Adrenal gland (tissue), 19 donors: ENCODE measurements at places on chromosomes 12 and 14.

GRCh38 chr14:101072531-101072930 is 169.0 kb upstream of the RTL1 start:
- peak; percentile 24 for DNase-seq

DNA sequence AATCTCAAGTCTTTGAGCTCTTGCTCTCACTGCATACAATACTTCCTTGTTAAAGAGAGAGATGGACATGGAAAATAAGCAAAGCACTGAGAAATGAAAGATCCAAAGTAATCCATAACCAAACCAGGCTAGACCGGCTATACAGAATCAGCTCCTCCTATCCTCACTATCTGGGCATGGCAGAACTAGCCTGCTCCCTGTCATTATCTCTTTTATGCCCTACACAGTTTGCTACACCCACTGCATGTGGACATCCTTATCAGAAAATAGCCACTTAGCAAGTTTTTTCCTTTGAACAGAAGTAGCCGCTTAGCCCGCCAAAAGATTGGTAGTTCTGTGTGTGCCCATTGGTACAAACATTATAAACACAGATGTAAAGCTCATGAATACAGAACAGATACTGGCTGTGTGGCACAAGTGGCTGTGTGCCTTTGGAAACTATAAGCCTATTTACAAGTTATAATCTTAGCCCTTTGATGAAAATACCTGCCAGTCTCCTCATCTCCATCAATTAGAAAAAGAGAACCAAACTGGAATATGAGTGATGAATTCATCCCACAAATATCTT is 34.7 kb downstream of the SPTB start:
- no peak for DNase-seq

- DNase-seq: no peak
Observed at GRCh38 chr14:101098177-101098576, 194.7 kb upstream of the RTL1 start.

- DNase-seq: no peak
Observed at GRCh38 chr12:24423611-24424010, 474.1 kb upstream of the SOX5 start.

GRCh38 chr12:58950739-58951100 is 30.4 kb upstream of the LRIG3 start:
- DNase-seq: no peak

- DNase-seq: no peak
Observed at GRCh38 chr12:98355322-98355721, 160.1 kb upstream of the TMPO start.

DNA sequence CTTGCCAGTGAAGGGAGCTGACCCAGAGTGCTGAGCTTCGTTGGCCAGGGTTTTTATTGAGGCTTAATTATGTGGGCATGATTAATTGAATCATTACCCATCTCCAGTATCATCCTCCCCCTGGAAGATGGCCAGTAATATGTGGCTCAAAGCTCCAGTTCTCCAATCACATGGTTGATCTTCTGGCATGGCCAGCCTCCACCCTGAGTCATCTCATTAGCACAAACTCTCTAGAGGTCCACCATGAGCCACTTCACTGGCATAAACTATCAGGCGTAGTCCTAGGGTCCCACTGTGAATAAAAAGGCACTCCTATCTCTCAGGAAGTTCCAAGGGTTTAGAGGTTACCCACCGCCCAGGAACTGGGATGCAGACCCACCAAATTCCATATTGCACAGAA is 135.0 kb downstream of the ANO6 start:
- no peak for DNase-seq

GRCh38 chr14:69317102-69317755 is 57.3 kb downstream of the GALNT16 start:
- peak; percentile 64 for DNase-seq

GRCh38 chr12:3200032-3200617 is 122.9 kb downstream of the TSPAN9 start:
- peak; percentile 50 for DNase-seq

- no peak for DNase-seq
Observed at GRCh38 chr14:72129291-72129690, 197.1 kb downstream of the RGS6 start.

DNA sequence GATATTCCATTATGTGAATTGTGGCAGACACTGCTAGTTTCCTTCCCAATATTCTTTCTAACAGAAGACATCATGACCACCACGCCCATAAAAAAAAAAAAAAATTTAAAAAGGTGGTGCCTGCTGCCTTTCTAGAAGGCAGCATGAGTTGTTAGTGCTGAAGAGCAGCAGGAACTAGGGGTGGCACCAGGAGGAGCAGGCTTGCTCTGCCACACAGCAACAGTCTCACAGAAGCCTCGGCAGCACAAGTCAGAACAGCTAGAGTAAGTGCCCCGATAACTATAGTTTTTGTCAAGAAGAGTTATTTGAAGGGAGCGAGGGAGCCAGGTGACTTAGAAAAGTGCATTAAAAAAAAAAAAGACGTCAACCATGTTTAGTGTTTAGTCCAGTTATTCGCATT is 66.4 kb upstream of the TMEM263 start:
- DNase-seq: no peak

DNA sequence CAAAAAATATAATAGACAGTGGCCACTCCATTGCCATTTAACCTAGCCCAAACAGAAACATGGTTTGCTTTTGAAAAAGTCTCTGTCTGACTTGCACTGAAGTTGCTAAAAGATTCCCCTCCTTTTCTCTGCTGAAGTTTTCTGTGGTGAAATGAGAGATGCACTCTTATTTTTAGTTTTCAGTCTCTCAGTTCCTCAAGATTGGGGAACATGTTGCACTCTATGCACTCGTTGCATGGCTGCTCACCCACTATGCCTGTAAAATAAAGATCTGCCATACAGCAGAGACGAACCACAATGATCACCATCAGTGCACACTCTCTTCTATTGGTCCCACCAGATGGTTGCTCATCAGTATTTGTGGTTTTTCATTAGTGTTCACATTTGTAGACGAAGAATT is 13.1 kb upstream of the DAAM1 start:
- no peak for DNase-seq

GRCh38 chr14:30069536-30069935 is 141.9 kb upstream of the PRKD1 start:
- no peak for DNase-seq

GRCh38 chr12:60021235-60021634 is 425.4 kb downstream of the SLC16A7 start:
- DNase-seq: no peak

GRCh38 chr12:121613462-121613861 is 12.9 kb upstream of the ORAI1 start:
- DNase-seq: no peak

- no peak for DNase-seq
Observed at GRCh38 chr12:8648576-8649205, 13.9 kb downstream of the MFAP5 start.

DNA sequence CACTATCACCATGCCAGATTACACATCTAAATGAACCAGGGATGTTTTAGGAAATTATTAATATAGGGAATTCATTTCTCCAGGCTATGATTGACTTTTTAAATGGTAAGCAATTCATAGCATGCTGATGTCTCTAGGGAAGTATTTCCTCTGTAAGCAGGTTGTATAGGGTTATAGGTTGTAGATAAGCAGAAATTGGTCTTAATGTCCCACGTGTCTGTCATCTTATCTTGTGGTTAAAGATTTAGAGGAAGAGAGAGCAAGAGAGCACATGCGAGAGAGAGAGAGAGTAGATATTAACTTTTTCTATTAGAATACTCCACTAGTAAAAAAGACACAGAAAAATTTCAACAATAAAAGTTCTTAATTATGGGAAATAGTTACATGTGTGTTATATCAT is 32.6 kb downstream of the TRHDE start:
- no peak for DNase-seq

- DNase-seq: no peak
Observed at GRCh38 chr14:38490273-38490672, 234.4 kb upstream of the CLEC14A start.

- no peak for DNase-seq
Observed at GRCh38 chr12:96120359-96121100, 73.6 kb upstream of the ELK3 start.

DNA sequence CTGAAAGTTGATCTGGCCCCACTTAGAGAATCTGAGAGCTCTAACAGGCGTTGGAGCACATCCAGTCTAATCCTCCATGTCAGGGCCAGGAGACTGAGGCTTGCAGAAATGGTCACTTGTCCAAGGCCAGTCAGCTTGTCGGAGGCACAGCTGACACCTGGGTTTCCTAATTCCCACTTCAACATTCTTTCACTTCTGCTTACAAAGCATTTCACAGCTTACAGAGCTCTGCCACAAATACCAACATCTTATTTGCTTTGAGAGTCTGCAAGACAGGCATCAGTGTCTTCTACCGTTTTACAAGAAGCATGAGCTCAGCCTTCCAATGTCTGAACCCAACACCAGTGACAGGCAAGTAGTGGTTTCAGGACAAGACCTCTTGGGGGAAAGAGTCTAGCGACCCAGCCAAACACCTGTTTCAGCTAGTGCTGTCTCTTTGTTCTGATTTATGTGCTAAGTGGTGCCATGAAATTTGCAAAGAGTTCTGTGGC is 31.8 kb downstream of the ISCA2 start:
- no peak for DNase-seq

GRCh38 chr12:62581288-62582064 is 114.8 kb downstream of the MON2 start:
- no peak for DNase-seq

- no peak for DNase-seq
Observed at GRCh38 chr14:83614956-83615355, 1915.0 kb upstream of the FLRT2 start.

- peak; percentile 60 for DNase-seq
Observed at GRCh38 chr14:66070542-66071319, 415.4 kb upstream of the CCDC196 start.

- peak; percentile 63 for DNase-seq
Observed at GRCh38 chr14:101731187-101732080, 30.1 kb upstream of the PPP2R5C start.

GRCh38 chr14:46973295-46973694 is 321.7 kb upstream of the RPL10L start:
- no peak for DNase-seq

DNA sequence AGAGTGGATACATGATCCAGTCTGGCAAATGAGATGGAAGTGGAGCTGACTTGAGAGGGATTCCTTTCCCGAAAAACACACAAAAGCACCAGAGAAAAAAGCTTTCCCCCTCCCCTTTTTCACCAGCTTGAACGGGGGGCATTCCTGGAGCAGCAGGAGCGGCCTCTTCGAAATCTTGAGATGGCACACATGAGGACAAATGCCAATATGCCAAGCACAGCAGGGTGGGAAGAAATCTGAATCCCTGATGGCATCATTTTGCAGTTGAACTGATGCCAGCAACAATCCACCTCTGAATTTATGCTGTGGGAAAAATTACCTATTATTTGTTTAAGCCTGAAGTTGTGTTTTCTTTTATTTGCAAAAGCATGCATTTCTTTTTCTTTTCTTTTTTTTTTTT is 29.7 kb upstream of the BICD1 start:
- DNase-seq: no peak

DNA sequence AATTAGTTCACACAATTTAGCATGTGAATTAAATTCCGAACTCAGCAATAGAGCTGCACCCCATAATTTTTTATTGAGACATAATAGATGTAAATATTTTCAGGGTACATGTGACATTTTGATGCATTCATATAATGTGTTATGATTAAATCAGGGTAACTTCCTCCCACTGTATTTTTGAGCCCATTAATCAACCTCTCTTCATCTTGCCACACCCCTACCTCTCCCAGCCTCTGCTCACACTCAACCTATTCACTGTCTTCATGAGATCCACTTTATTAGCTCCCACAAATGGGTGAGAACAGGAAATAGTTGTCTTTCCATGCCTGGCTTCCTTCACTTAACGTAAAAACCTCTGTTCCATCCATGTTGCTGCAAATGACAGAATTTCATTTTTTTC is 14.7 kb downstream of the IL26 start:
- DNase-seq: no peak

DNA sequence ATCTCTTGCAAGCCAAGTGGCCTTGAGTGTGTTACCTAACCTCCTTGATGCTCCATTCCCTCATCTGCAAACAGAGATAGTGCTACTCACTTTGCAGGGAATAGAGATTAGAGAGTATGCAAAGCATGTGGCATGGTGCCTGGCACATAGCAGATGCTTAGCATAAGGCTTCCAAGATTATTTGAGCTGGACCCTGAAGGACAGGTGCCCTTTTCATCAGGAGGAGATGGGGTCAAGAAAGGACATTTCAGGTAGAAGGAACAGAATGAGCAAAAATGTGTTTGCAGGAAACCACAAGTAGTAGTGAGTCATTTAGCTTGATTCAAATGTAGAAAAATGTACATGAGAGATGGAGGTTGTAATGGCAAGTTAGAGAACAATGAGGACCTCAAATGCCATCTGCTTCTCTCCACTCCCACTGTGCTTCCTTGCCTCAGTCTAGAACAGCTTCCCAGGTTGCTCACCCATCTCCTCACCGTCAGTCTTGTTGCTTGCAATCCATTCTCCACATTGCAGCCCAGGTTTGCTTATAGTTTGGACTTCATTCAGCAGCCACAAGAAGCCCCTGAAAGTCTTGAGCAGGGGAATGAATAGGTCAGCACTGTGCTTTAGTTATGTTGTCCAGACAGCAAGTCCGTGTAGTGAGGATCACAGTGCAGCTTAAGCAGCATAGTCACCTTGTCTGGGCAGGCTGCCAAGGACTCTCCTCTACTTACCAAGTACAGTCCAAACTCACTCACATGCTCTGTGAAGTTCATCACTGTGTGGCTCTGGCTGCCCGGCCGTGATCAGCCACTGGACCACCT is 536.3 kb upstream of the CCDC196 start:
- peak; percentile 57 for DNase-seq

DNA sequence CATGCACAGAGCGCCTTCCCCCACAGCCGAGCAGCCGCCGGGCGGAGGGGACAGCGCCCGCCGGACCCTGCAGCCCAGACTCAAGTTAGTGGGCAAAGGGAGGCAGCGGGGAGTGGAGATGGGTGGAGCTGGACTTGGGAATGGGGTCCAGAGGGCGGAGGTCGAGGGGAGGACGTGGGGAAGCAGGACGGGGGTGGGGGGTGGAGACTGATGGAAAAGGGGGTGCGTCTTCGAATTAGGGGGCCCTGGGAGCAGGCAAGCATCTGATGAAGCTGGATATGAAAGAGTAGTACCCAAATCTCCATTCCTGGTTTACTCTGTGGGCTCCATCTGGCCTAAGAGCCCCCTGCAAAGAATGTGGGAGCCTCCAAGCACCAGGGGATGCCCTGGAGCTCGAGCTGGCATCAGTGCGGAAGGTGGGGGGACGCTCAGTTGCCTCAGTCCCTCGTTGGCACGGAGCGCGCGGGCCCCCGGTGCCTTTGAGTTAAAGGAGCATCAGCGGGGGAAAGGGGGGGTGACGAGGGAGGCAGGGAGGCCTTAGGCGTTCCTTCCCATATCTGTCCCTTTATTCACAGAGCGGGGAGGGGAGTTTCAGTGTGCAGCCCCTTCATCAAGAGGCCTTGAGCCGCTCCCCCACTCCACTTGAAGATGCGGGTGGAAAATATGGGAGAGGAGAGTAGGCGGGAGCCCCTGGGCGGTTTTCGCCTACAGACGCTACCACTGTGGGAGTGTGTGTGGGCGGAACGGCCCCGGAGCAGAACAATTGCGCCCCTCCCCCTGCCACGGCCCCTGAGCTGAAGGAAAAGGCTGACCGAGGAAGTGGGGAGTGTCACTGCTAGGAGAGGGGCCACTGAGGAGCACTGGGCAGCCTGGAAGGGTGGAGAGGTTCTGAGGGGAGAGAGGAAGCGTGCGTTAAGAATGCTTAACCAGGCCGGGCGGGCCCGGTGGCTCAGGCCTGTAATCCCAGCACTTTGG is 644 bp downstream of the NAB2 start:
- DNase-seq: peak; percentile 71
